ENCODE measurements at places on chromosomes 3 and 15.

DNA sequence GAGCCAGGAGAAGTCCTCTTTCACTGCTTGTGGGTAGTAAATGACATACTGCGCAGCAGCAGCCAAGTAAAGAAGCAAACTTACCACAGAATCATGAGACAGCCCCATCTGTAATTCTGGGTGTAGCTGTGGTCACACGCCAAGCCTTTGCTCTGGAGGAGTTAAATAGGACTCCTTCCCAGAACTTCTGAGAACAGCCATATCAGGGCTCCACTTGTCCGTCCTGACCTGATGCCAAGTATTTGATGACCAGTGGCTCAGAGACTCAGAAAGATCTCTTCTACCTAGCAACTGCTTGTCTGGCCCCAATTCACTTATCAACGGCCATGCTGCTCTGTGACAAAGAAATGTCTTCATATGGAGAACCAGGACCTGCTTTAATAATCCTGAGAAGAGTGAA is 20.6 kb upstream of the GOLIM4 start:
- no peak for DNase-seq

DNA sequence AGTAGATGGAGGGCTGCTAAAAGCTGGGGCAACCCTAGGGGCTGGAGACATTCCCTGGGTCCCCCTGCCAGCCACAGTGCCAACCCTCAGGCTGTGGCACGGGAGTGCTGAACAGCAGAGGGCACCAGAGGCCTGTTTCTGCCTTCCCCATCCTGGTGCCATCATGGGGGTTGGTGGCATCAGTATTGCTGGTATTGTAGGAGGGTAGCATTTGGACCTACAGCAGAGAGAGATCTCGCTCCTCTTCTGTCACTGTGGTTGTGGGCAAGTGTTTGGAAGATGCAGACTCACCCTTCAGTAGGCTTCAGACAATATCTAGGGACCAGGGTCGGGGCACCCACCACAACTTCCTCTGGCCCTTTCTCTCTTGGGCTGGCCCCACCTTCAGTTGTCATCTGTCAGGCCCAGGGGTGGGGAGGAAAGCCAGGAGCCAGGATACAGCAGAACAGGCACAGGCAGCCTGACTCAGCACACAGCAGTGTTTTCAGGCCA is 123.5 kb downstream of the RPLP1 start:
- DNase-seq = peak; percentile 40

DNA sequence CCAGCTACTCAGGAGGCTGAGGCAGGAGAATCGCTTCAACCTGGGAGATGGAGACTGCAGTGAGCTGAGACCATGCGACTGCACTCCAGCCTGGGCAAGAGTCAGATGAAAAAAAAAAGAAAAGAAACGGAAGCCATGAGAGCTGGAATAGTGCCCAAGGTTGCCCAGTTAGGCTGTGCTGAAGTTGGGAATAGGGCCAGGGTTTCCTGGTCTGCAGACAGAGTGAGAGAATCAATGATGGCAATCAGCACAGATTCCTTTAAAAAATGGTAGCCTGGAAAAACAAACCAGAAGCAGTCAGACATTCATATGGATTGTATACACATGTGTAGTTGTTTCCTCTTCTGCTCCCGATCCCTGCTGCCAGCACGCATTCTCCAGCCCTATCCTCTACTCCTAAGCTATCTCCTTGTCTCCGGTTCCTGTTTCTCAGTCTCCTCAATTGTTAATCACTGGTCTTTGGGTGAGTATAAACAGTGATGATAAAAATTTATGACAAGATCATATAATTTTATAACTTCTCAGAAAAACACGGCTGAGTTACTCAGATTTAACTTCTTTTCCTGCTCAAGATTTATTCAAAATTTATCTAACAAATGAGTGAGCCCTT is 316.2 kb upstream of the UMPS start:
- DNase-seq = no peak

DNA sequence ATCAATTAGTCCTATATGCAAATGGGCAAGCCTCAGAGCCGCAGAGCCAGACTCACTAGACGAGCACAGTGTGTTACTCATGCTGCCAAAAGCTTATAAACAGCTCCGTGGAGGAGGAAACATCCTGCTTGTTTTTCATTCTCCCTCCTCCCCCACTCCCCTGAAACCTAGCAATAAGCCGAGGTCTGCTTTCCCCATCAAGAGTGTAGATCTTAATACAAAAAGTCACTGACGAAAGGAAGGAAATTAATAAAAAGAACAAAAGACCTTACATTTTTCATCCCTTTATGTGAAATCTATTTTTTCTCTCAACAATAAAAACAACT is 88.5 kb downstream of the XXYLT1 start:
- DNase-seq = no peak

GRCh38 chr15:94001255-94001801 is 230.0 kb upstream of the MCTP2 start:
- no peak for DNase-seq

DNA sequence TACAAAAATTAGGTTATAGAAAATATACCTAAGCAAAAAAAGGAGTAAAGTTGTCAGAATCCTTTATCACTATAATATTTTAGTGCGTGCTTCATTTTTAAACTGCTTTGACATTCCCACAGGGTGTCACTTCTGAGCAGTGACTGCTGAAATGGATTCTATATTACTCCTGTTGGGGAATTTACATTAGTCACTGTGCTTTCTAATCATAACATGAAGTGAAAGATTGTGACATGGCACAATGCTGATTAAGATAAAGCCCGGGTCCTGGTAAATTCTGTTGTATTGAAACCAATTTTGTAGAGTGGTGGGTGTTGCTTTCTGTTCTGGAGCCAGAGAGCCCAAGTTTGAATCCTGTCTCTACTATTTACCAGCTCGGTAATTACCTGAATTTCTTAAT is 36.4 kb upstream of the EHHADH start:
- DNase-seq = no peak

GRCh38 chr15:69082554-69082953 is 68.1 kb downstream of the NOX5 start:
- DNase-seq = no peak

Measured in NCI-H2171 (cell line).